ENCODE measurements at places on chromosomes 4 and X. TPM values are rescaled to one million over a fixed set of nuclear protein-coding genes. Genes with fewer than 3 reads are reported as not detected.

- DNase-seq = peak; percentile 68
Observed at GRCh38 chr4:2962614-2963174, 512 bp downstream of the NOP14 start.

- DNase-seq = no peak
Observed at GRCh38 chr4:101010987-101011386, 336.3 kb downstream of the PPP3CA start.

DNA sequence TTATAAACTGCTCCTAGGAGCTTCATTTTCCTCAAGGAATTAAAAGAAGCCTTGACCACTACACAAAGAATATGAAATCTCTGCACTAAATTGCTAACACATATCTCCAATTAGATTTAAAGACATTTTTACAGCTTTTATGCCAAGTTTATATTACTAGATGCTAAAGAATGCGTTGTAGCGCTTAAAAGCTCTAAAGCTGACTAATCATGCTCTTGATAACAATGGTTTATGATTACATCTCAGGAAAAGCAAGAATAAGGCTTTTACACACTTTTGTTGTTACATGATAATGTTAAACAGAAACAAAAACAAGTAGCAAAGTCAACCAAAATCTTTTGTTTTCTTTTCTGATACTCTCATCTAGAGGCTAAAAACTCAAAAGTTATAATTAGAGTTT lies 44.7 kb downstream of the SLC10A7 start:
- DNase-seq = no peak

DNA sequence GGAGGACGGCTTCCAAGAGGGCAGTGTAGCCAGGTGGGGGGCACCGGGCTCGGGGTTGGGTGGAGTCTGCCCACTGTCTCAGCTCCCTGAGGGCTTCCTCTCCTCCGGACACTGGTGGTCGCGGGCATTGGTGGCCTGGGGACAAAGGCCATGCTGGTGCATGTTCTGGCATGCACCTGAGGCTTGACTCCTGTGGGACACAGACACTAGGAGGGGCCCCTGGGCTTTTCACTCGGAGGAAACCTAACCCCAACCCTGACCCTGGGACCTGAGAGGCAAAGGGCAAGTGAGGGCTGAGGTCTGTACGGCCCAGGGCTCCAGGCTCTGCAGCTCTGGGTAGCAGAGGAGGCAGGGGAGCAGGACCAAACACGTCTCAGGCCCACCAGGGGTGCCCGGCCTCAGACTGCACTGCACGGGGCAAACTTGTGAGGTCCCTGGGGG lies 22.3 kb upstream of the FGFR3 start:
- DNase-seq = no peak

Gene GDI1
- 101 TPM for total RNA-seq

Gene CCSER1
- total RNA-seq = 21.8 TPM

Data from hepatocyte (in vitro differentiated cells).